ENCODE measurements at places on chromosomes 4 and X. TPM values are rescaled to one million over a fixed set of nuclear protein-coding genes. Genes with fewer than 3 reads are reported as not detected.

Gene RRH
- total RNA-seq: not detected

DNA sequence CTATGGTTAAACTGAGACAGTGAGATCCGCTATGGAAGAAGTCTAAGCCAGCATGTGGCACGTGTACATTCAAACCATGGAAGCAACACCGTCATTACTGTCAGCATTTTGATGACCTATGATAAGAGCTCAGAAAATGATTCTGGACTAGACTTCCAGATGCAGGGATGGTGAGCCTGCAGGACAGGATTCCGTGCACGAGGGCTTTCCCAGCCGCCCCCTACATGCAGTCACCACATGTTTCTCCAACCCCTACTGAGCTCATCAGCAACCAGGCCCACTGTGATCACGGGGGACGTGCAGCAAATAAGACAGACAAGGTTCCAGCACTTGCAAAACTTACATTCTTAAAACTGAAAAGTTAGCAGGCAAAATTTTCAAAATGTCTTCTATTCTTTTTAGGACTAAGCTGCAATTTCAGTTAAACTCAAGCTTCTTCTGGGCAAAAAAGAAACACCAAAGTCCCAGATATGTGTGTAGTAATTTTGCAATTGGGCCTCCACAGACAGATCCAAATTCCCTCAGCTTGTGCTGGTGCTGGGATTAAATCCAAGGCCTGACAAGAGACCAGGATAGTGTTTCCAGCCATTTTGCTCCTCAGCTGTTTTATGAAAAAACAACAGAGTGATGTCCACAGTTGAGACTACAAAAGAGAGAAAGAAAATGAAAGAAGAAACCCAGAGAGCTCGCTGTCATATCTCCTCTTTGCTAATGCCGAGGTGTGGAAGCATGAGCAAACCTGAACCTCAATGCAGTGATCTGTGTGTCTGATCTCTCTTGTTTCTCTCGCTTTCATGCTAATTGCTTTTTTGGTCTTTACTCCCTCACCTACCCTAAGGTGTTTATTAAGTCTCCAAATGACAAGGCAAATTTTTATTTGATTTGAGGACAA lies 118.2 kb downstream of the AFAP1 start:
- H3K36me3 ChIP-seq: peaks cover 58% of the 10 kb centered on the region
- H3K27me3 ChIP-seq: no peaks in the 10 kb centered on the region
- peaks cover 40% of the 10 kb centered on the region for H3K4me1 ChIP-seq
- DNase-seq: no peak
- H3K27ac ChIP-seq: peak overlapping the region; percentile 27
- H3K4me3 ChIP-seq: no peak overlapping the region

GRCh38 chr4:108651014-108651791 lies 804 bp downstream of the OSTC start:
- H3K27ac ChIP-seq: peak overlapping the region; percentile 95
- H3K36me3 ChIP-seq: no peaks in the 10 kb centered on the region
- peak; percentile 72 for DNase-seq
- H3K27me3 ChIP-seq: no peaks in the 10 kb centered on the region
- H3K4me3 ChIP-seq: peak overlapping the region; percentile 90

- no peak overlapping the region for H3K27ac ChIP-seq
- no peak overlapping the region for H3K4me3 ChIP-seq
Measured at GRCh38 chr4:170248576-170248975, 158.8 kb upstream of the AADAT start.

Gene SATL1
- not detected for total RNA-seq

- H3K27me3 ChIP-seq: no peaks in the 10 kb centered on the region
- no peaks in the 10 kb centered on the region for H3K4me1 ChIP-seq
- DNase-seq: peak; percentile 13
Measured at GRCh38 chrX:135973025-135973547, 702 bp downstream of the MMGT1 start.

Gene SUPT20HL2
- total RNA-seq: not detected

- H3K27me3 ChIP-seq: no peaks in the 10 kb centered on the region
- no peak overlapping the region for H3K4me3 ChIP-seq
- DNase-seq: peak; percentile 5
- no peaks in the 10 kb centered on the region for H3K4me1 ChIP-seq
- no peak overlapping the region for H3K27ac ChIP-seq
Measured at GRCh38 chr4:188550296-188550695, 411.1 kb downstream of the TRIML1 start.

DNA sequence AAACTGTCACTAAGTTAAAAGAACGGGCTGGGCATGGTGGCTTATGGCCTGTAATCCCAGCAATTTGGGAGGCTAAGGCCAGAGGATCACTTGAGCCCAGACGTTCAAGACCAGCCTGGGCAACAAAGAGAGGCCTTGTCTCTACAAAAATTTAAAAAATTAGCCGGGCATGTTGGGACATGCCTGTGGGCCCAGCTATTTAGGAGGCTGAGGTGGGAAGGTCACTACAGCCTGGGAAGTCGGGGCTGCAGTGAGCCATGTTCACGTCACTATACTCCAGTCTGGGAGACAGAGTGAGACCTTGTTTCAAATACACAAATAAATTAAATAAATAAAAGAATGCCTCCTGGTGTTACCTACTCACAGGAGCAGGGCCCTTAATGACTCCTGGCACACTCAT lies 69.5 kb downstream of the APBB2 start:
- peaks cover 36% of the 10 kb centered on the region for H3K4me1 ChIP-seq
- no peak overlapping the region for H3K4me3 ChIP-seq
- H3K36me3 ChIP-seq: no peaks in the 10 kb centered on the region
- no peaks in the 10 kb centered on the region for H3K27me3 ChIP-seq
- no peak for DNase-seq

DNA sequence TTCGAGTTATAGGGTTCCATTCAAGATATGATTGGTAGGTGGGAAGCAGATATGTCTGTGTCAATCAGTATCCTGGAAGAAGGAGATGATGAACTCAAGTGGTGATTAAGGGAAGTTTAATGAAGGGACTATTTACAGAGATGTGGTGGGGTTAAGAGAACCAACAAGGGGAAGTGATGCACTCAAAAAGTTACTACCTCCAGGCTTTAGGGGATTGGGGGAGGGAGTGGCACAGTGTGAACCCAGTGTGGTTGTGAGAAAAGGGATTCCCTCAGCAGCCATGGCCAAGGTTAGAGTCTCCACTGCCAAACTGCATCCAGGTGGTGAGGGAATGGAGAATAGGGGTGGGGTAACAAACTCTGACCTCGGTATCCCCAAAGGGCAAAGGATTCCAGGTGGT lies 27.9 kb downstream of the PKD2 start:
- peaks cover 36% of the 10 kb centered on the region for H3K36me3 ChIP-seq
- no peak overlapping the region for H3K4me3 ChIP-seq
- H3K27me3 ChIP-seq: no peaks in the 10 kb centered on the region

Gene WDR1
- total RNA-seq: 782 TPM

- H3K27ac ChIP-seq: no peak overlapping the region
- no peak overlapping the region for H3K4me3 ChIP-seq
- no peaks in the 10 kb centered on the region for H3K4me1 ChIP-seq
- H3K27me3 ChIP-seq: no peaks in the 10 kb centered on the region
- DNase-seq: no peak
Measured at GRCh38 chrX:100830547-100830946, 10.4 kb downstream of the CSTF2 start.

Gene MAGIX
- 0.72 TPM for total RNA-seq

Gene GPC3
- not detected for total RNA-seq

- no peaks in the 10 kb centered on the region for H3K27me3 ChIP-seq
- no peaks in the 10 kb centered on the region for H3K36me3 ChIP-seq
- peaks cover 2% of the 10 kb centered on the region for H3K4me1 ChIP-seq
- no peak overlapping the region for H3K4me3 ChIP-seq
- H3K27ac ChIP-seq: no peak overlapping the region
Measured at GRCh38 chr4:148847544-148848255, 405.5 kb upstream of the NR3C2 start.

GRCh38 chr4:83704786-83705185 lies 168.9 kb downstream of the GPAT3 start:
- DNase-seq: no peak
- peaks cover 4% of the 10 kb centered on the region for H3K27me3 ChIP-seq
- H3K36me3 ChIP-seq: no peaks in the 10 kb centered on the region
- H3K4me3 ChIP-seq: no peak overlapping the region
- H3K4me1 ChIP-seq: no peaks in the 10 kb centered on the region

- no peaks in the 10 kb centered on the region for H3K36me3 ChIP-seq
- no peaks in the 10 kb centered on the region for H3K27me3 ChIP-seq
- no peak overlapping the region for H3K4me3 ChIP-seq
- H3K4me1 ChIP-seq: no peaks in the 10 kb centered on the region
Measured at GRCh38 chrX:156004256-156004655, 6.8 kb downstream of the IL9R start.

DNA sequence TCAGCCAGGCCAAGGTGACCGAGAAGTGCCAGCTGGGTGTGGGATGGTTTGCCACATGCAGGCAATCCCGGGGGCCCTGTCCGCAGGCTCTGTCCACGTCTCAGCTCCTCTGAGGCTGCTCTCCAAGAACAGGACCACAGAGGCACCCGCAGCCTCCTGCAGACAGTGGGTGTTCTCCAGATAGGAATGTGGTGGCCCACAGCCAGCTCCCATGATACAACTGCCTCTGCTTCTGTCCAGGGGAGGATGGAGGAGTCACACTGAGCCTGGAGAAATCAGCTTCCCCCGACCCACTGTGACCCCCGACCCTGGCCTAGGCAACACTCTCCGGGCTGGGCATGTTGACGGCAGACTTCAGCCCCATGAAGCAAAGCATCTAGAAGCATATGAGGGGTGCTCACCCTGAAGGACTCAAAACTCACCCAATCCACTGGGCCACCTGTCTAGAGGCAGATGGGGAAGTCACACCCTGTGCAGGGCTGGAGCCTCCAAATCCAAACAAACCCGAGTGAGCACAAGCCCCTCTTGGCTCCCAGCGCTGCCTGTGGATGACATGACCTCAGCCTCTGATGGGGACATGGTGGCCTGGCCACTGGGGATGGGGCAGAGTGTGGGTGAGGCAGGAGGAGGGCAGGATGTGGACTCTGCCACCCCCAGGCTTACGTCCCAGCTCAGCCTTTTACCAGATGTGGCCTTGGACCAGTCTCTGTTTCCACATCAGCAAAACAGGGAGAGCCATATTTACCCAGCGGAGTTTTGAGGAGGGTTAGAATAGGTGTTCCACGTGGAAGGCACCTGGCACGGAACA lies 102.3 kb downstream of the PSAPL1 start:
- peak; percentile 71 for DNase-seq
- H3K36me3 ChIP-seq: no peaks in the 10 kb centered on the region
- H3K27ac ChIP-seq: no peak overlapping the region
- peaks cover under 1% of the 10 kb centered on the region for H3K27me3 ChIP-seq

- no peak overlapping the region for H3K27ac ChIP-seq
- no peak for DNase-seq
- H3K4me3 ChIP-seq: no peak overlapping the region
- no peaks in the 10 kb centered on the region for H3K36me3 ChIP-seq
- no peaks in the 10 kb centered on the region for H3K4me1 ChIP-seq
- H3K27me3 ChIP-seq: no peaks in the 10 kb centered on the region
Measured at GRCh38 chr4:106671716-106672115, 303.1 kb upstream of the GIMD1 start.

GRCh38 chr4:26862381-26862915 lies 1.8 kb downstream of the STIM2 start:
- H3K27me3 ChIP-seq: no peaks in the 10 kb centered on the region
- no peaks in the 10 kb centered on the region for H3K36me3 ChIP-seq
- no peak overlapping the region for H3K27ac ChIP-seq
- H3K4me1 ChIP-seq: peaks cover 8% of the 10 kb centered on the region

DNA sequence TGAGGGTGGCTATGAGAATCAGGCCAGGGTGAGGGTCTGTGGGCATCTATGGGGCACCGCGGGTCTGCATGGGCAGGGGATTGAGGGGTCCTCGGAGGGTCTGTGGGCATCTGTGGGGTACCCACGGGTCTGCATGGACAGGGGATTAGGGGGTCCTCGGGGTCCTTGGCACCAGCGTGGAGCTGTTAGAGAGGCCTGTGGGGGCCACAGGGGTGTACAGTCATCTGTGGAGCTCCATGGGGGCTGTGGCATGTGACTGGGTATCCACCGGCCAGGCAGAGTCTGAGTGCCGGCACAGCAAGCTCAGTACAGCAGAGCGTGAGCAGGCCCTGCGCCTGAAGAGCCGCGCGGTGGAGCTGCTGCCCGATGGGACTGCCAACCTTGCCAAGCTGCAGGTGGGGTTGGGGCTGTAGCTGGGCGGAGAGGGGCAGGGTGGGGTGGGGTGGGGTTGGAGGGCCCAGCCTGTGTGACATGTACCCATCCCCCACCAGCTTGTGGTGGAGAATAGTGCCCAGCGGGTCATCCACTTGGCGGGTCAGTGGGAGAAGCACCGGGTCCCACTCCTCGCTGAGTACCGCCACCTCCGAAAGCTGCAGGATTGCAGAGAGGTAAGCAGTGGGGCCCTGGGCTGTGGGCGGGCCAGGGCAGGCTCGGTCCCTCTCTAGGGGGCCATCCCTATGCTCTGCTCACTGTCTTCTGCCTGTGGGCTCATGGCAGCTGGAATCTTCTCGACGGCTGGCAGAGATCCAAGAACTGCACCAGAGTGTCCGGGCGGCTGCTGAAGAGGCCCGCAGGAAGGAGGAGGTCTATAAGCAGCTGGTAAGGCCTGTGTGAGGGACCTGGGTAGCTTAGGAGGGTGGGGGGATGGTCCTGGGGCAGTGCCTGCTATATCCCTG lies 12.9 kb downstream of the CCDC22 start:
- no peaks in the 10 kb centered on the region for H3K27me3 ChIP-seq
- no peaks in the 10 kb centered on the region for H3K4me1 ChIP-seq
- H3K4me3 ChIP-seq: no peak overlapping the region
- H3K36me3 ChIP-seq: peaks cover 6% of the 10 kb centered on the region
- DNase-seq: no peak

GRCh38 chr4:110248100-110248499 lies 49.7 kb upstream of the ELOVL6 start:
- DNase-seq: no peak
- peaks cover 2% of the 10 kb centered on the region for H3K4me1 ChIP-seq
- H3K27me3 ChIP-seq: no peaks in the 10 kb centered on the region
- no peaks in the 10 kb centered on the region for H3K36me3 ChIP-seq

- no peak overlapping the region for H3K27ac ChIP-seq
- DNase-seq: peak; percentile 5
- no peaks in the 10 kb centered on the region for H3K4me1 ChIP-seq
Measured at GRCh38 chr4:108240366-108240765, 71.6 kb upstream of the LEF1 start.

Gene TBC1D8B
- 10.4 TPM for total RNA-seq

DNA sequence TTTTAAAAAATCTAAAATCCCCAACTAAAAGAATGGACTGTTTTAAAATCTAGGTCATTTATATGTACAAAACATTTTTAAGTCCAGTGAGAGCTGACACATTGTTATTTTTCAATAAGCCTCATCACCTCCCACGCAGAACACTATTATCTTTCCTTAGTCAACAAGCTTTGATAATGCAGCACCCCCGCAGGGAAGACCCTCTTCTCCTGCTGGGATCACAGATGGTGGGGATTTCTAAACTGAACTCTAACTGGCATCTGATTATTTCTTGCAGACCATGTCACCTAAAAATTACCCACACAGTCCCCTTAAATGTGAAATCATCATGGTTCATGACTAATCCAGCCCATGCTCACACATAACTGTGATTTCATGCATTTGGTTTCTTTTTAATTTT lies 11.6 kb downstream of the SYTL4 start:
- H3K27ac ChIP-seq: no peak overlapping the region
- DNase-seq: peak; percentile 2
- no peaks in the 10 kb centered on the region for H3K36me3 ChIP-seq
